ENCODE measurements at places on chromosomes 4 and X.

DNA sequence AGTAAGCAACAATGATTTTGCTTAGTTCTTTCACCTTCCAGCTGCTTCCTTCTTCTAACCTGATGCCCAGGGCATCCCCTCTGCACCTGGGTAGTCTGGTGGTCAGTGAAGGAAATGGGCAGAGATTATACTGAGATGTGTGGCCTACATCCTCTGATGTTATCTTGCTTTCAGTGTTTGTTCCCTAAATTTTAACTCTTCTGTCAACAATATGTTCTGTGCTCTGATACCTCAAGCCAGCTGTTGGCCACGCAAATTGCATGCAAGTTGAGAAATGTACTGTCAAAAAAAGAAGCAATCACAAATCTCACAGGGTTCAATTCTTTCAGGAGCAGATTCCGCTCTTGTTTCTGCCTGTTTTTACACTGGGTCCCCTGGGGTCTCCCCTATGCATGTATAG lies 73.8 kb downstream of the FBXW7 start:
- DNase-seq, result no peak

DNA sequence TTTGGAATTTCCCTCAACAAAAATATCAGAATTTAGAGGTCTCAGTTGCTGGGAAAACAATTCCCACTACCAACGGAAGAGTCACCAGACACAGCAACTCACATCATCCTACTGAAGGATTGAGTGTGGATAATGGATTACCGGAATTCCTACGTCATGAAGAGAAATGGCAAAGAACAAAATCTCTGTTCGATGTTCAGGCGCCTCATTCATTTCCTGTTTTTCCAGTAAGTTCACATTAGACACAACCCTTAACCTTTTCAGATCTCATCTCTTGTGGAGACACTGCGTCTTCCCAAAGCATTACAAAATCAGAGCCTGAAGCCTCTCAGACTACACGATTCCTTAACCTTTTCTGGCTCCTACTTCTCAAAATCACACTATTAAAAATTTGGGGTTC lies 58.5 kb upstream of the CPEB2 start:
- DNase-seq, result no peak

DNA sequence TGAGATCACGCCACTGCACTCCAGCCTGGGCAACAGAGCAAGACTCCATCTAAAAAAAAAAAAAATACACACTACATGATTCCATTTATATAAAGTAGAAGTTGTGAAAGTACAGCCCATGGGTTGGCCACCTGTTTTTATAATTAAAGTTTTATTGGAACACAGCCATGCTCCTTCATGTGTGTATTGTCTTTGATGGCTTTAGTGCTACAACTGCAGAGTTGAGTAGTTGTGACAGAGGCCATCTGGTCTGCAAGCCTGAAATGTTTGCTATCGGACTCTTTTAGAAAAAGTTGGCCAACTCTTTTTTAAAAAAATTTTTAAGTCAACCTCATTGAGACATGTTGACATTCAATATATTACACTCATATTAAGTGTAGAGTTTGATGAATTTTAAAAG lies 41.2 kb upstream of the DUSP21 start:
- no peak for DNase-seq

DNA sequence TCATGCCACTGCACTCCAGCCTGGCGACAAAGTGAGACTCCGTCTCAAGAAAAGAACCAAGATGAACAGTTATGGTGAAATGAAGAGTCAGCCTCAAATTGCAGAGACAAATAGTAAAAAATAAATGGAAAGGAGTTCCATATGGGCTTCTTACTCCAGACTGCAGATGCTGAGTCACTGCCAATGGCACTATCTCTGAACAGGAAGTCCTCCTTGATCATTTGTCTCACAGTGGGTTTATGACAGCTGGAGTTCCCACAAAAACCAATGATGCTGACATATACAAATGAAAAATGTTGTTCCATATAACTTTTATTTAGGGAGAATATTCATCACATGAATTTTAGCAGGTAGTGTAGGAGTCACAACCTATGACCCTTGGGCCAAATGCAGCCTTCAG lies 631.6 kb downstream of the PCDH18 start:
- DNase-seq, result no peak

DNA sequence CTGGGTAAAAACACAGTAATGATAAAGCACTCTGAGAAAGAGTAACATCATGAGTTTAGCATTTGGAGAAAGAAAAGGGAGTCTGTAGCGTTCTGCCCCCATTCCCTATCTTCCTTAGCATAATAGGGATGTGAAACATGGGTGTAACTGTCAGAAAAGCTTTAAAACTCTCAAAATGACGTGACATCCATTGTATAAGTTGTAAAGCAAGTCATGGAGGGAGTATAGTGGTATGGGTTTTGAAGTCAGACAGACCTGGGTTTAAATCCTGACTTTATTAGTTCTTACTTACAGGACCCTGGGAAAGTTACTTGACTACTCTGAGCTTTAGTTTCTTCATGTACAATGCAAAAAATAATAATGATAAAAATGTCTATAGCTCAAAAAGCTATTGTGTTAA lies 17.1 kb downstream of the FBXO8 start:
- DNase-seq, result no peak

- no peak for DNase-seq
These were observed 580.9 kb upstream of the ZFP42 start for GRCh38 chr4:187414716-187415115.

DNA sequence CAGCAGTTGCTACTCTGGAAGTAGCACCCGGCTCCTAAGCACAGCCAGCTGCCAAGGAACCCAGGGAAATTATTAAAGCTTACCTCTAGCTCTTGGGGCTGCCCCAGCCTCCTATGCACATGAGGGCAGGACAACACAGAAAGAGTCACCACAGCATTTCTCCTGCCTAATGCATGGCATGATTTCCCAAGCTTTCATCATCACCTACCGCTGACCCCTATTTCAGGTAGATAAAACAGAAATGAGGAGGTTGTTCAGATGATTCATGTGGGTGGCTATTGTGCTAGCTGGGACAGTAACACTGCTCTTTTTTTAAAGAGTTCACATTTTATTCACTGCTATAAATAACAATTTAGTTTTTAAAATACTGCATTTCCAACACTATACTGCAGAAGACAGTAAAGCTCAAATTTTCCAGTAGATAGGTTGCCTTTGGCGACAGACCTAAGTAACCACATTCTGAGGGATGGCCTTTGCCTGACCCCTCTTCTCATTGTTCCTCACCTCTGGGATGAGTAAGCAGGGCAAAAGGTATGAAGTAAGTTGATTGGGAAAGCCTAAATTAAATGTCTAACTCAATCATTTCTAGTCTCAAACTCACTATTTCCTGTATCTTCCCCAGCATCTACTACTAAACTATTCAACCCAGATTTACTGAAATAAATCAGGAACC lies 16.7 kb downstream of the CASK start:
- no peak for DNase-seq

- DNase-seq, result no peak
These were observed 298.2 kb upstream of the FSTL5 start for GRCh38 chr4:162461952-162462351.

DNA sequence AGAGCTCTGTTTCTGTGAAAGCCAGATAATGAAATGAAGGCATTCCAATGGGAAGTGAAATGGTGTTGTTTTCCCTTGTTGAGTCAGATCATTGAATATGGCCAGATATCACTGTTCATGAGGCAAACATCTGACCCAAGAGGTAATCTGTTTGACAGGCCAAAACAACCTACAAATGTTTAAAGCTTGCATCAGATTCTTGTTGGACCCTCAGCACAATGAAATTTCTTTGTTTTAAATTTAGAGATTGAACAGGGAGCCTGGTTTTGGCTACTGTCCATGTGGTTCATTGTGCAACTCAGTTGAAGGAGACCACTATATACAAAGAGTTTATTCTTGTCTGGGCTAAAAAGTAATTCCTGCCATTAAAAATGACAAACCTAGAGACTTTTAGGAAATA lies 159.1 kb downstream of the AFF2 start:
- DNase-seq, result no peak

DNA sequence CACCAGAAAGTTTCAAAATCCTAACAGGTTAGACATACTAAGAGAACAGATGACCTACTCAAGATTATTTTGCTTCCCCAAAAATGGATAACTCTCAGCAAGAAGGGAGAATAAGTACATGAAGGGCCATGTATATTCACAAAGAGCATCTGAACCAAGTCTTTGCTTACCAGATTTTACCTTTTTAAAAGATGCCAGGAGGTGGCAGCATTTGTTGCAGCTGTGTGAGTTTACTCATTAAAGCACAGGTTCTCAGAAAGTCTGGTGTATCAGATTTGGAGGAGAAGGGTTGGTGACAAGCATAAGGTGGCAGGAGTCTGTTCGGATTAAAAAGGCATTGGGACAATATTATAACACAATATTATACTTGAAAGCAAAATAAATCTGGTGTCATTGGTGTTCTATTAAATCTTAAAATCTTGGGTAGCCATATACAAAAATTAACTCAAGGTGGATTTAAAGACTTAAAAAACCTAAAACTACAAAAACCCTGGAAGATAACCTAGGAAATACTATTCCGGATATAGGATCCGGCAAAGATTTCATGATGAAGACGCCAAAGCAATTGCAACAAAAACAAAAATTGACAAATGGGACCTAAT lies 51.3 kb upstream of the NFKB1 start:
- peak; percentile 36 for DNase-seq

DNA sequence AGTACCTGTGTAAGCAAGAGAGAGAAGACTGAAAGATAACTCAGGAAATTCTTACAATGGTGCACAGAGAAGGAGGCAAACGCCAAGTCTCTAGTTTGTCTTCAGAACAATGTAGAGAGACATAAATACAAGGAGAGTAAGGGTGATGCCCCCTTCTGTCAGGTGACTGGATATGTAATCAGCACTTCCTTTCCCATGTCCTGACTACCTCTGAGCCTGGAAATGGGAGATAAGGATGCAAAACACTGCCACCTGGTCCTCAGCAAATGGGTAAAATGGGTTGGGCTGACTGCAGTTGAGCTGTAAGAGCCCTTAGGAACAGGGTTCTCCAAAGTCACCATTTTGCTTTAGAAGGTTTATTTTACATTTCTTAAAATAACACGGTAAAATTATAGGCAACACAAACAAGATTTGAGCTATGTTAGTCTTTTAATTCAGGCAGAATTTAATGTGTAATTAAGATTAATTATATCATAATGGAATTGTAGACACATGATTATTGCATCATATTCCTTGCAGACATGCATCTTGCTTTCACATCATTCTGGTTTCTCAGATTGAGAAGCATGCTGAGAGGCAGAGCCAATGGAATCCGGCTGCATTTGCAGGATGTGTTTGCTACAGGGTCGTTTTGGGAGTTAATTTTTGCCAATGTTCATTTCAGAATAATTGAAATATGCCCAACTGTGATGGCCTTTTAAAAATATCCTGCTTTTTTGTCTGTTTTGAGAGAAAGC lies 37.2 kb upstream of the ARX start:
- DNase-seq, result no peak

DNA sequence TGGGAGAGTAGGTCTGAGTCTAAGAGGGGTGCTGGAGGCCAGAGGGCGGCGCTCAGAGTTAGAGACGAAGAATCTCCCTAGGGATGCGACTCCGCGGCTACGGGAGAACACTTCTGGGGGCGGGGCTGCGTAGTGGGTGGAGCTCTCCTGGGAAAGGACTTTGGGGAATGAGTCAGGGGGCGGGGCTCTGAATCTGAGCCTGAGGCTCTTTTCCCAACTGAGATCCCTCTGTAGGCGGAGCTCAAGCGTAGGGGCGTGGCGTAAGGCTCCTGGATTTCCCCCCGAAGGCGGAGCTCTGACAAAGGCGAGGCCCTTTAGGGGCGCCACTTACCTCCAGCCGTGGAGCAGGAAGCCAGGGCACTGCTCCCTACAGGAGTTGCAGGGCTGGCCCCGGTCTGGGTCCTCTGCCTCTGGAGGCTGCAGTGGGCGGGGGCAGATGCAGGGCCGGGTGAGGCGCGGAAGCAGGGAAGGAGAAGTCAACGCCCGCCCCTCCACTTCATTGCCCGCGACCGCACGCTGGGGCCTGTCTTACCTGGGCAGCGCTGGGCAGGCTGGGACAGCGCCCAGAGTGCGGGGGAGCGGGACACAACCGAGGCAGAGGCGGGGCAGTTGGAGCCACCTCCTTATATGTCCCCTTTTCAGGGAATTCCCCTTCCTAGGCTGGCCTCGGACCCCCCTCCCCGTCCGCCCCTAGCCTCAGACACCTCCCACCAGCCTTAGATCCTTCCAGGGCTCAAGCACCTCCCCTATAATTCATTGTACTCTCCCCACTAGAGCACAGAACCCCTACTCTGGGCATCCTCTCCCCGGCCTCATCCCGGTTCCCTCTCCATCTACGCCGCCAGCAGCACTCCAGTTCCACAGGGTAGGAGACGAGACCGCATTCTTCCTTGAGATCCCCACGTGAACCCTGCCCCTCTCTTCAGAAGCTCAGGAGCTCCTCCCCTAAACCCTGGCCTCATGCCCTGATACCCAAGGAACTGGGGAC lies 1.6 kb downstream of the PRICKLE3 start:
- no peak for DNase-seq

GRCh38 chr4:120435179-120435578 lies 368.5 kb upstream of the MAD2L1 start:
- DNase-seq, result no peak

GRCh38 chrX:45164995-45165394 lies 35.7 kb downstream of the DIPK2B start:
- no peak for DNase-seq

- DNase-seq, result no peak
These were observed 19.3 kb downstream of the SCARB2 start for GRCh38 chr4:76194325-76194724.

DNA sequence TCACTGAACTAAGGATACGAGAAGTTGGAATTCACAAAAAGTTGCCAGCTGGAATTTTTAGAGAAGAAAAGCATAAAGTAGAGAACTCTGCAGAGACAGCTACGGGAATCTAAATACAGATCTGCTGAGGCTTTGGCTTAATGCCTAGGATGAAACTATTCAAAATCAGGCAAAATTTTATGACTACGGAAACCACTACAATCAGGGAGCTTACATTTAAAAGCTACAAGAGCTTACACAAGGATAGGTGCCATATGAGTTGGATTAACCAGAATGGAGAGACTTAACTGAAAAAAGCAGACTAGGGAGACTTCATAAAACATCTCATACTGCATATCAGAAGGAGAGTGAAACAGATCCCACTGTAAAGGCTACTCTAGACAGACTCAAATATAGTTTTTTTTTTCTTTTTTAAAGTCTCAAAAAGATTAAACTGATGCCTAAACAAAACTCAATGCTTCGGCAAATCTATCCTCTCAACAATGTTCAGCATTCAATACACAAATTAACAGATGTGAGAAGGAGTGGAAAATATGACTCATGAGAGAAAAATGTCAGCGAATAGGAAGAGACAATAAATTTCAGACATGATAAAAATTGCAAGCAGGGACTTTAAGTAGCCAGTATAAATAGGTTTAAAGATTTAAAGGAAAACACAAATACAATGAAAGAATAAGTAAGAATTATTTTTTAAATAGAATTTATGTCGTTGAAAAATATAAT lies 586.1 kb downstream of the FSTL5 start:
- no peak for DNase-seq

GRCh38 chrX:41708486-41708885 lies 15.5 kb upstream of the GPR82 start:
- no peak for DNase-seq

DNA sequence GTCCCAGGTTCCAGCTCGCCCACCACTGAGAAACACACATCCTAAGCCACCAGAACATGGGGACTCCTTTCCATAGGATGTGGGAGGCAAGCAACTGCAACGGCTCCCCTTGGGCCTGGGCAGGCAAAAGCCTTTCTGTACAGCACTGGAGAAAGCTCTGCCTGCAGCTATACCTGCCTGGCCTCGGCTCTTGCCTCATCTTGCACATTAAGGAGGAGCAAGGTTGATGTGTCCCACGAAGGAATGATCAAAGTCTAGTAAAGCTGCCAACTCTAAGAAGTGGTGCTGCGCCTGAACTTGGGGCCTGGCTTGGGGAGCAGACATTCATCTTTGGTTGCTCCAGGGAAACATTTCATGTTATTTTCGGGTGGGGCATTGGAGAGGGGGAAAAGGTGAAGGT lies 19.6 kb downstream of the CCNG2 start:
- DNase-seq, result no peak

Measured in CD4-positive, alpha-beta T cell (primary cell).